ENCODE measurements at places on chromosomes 5 and 9.

GRCh38 chr5:137954131-137954879 lies 65.0 kb downstream of the PKD2L2 start:
- no peak for DNase-seq

GRCh38 chr5:91059409-91059808 lies 323.7 kb downstream of the ARRDC3 start:
- no peak for DNase-seq

DNA sequence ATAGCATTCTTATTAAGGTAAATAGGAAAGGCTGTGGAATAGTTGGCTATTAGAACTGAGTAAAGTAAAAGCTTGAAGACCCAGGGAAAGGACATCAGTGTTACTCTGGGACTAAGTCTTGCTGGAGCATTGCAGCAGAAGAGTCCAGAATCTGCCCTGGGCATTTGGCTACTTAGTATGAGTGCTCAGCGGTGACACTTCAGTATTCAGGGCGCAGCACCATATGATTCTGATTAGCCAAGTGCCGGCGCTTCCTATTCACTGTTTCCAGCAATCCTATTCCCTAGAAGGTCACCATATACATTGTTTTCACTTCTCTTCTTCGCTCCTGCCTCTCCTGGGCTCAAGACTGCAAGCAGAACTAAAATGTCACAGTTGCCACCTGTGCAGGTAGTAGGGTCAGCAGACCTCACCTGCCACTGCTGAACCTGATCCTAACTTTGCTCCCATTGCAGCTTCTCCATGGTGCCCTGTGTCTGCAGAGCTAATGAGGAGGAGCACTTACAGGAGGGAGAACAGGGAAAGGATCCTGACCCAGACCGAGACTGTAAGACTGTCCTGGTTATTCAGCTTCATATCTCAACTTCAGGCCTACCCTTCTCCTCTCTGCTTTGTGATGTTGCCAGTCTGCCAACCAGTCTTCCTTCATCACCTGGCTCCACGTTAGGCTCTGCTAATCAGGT lies 313.6 kb upstream of the PIK3R1 start:
- no peak for DNase-seq

GRCh38 chr9:97666907-97667686 lies 30.0 kb downstream of the XPA start:
- no peak for DNase-seq

DNA sequence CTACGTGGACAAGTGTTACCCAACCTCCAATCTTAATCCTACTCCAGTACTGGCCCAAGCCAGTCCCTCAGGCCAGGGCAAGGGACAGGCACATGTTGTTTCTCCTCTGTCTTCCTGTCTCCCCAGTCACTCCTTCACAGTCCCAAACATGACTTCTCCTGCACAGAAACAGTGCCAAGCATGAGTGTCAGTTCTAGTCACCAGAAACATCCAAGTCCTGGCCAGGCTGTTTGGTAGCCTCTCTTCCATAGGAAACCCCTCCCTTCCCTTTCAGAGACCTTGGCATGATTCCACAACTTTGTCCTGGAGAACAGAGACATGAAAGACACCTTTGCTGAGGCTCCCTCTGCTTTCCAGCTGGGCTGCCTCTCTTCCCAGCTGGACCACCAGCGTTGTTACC lies 56.2 kb upstream of the SLC2A8 start:
- DNase-seq = no peak

DNA sequence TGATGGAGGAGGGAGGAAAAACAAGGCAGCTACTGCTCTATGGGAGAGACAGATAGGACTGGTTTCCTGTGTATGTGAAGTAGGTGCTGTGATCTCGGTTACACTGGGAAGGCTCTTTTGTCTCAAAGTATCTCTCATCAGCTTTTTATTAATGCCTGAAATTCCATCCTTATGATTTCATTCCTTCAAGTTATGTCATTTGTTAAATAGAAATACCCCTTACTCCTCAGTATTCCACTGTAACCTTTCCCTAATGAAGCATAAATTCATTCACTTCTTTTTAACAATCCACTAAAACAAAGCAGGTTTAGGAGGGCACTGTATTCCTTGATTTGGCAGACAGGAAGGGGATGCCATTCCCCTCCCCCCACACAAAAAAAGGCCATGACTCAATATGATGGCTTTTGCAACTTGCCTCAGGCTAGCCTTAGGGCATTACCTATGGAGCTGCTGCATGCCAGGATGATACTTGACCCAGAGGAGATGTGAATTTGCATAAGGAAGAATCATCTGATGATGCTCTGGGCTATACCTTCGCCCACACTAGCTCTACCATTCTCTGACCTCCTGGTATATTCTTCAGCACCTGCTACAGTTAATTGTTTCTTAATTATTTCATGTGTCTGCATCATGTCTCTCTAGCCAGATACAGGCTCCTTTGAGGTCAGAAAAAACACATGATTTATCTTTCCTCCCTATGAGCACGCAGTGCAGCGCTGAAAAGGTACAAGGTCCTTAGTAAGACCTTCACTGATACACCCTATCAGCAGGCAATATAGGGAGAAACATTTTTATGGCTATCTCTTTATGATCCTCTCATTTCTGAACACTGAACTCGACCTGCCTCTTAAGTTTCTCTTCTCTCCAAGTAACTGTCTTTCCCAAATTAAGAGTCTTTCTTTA lies 26.3 kb downstream of the NR3C1 start:
- DNase-seq = no peak

DNA sequence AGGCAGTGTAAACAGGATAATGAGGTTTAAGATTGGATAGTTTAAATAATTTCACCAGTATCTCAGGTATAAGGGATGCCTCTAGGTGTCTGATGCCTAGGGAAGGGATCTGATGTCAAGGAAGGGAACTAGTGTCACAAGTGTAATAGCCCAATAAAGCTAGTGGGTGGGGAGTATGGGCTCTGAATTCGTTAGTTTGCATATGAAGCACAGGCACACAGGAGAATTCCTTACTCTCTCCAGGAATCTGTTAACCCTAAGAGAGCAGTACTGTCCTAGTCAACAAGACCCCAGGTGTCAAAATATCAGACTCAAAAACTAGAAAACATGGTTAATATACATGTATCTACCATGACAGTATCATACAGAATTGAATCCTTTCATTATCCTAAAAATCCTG lies 352.5 kb upstream of the CYLC2 start:
- no peak for DNase-seq

DNA sequence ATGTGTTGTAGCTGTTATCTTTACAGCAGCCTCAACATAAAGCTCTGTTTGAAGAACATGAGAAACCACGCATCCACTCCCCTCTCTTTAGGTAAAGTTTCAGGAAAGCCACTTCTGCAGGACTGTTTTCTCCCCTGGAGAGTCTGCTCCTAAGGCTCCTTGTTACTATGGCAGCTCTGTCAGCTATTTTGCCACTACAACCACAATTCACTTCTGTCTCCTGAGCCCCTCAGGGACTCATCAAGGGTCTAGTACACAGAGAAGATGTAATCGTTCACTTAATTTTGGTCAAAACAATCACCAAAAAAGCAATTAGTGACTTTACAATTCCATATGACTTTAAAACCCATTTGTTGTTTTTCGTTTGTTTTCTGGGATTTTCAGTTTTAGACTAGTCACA lies 157.7 kb downstream of the FBN2 start:
- no peak for DNase-seq

DNA sequence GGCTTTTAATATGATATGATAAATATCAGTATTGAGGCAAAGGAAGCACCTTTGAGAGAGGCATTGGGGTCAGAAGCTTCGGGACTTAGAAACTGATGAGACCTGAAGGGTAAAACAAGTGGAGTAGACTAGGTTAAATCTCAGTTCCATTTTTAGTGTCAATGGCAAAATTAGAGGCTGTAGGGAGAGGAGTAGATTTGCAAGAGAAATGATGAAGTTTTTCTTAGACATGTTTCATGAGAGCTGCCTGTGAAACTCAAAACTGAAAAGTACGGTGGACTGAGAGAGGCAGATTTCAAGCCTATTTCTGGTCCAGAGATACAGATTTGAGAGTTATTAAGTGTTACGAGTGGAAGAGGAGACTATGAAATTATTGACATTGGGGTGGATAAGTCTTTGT lies 278.5 kb downstream of the TAF11L14 start:
- no peak for DNase-seq

DNA sequence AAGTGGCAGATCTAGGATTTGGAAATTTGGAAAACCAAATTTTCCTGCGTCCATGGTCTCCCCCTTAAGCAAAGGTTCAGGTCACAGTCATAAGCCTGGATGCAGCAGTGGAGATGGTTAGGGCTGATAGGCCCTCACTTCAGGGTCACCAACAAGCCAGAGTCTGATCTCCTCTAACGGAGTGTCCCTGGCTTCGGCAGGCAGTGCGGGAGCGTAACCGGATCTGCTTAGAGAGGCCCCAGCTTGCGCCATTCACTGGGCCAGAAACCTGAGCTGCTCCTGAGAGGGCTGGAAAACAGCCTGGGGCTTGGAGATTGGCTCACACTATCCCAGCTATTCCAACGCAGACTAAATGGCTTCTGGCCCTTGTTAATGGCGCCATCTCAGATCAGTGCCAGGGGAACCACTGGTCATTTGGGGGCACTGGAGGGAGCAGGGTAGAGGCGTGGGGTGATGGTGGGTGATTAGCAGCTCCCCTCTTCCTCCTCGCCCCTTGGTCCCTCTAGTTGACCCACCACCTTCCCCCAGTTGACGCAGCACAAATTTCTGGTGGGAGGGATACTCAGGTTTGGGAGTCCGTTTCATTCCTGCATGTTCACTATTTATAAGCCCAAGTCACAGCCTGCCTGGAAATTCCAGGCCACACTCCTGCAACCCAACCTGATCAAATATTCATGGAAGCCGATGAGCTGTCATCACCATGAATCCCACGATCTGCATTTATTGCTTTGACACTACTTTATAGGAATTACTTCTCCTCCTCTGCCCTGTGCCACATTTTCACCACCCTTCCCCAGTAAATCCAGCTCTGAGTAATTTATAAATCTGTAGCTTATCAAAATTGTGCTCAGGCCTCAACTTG lies 134.6 kb upstream of the CPEB4 start:
- DNase-seq = no peak

- no peak for DNase-seq
Measured at GRCh38 chr9:112647596-112647995, 70.3 kb downstream of the INIP start.

GRCh38 chr5:176359658-176360057 lies 1.9 kb downstream of the KIAA1191 start:
- DNase-seq = no peak

DNA sequence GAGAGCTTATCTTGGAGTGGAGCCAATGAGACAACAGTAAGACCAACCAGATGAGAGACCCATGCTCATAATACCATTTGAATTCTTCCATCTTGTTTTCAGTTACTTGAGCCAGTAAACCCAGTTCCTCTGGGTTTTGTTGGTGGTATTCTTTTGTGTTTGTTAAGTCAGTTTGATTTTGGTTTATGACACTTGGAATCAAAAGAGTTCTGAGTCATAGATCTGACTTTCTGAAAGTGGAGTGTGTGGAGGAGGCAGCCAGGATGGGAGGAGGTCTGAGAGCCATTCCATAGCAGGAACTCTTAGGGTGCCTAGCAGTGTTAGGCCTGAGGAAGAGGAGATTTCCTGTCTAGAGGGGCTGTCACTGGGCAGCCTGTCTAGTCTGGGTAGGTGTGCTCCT lies 24.6 kb upstream of the PANK3 start:
- no peak for DNase-seq

GRCh38 chr5:149938279-149938678 lies 6.3 kb downstream of the PDE6A start:
- no peak for DNase-seq

- DNase-seq = no peak
Measured at GRCh38 chr5:72133212-72133990, 26.1 kb downstream of the MAP1B start.

- DNase-seq = no peak
Measured at GRCh38 chr9:89278997-89279739, 31.8 kb upstream of the CKS2 start.

GRCh38 chr9:128106940-128107467 lies 20.5 kb downstream of the PTGES2 start:
- DNase-seq = no peak

- DNase-seq = no peak
Measured at GRCh38 chr9:117178596-117179375, 236.1 kb downstream of the ASTN2 start.

GRCh38 chr9:120393386-120394057 lies 186.4 kb downstream of the CDK5RAP2 start:
- no peak for DNase-seq

- DNase-seq = no peak
Measured at GRCh38 chr5:106854922-106855321, 815.8 kb downstream of the EFNA5 start.

- no peak for DNase-seq
Measured at GRCh38 chr5:122500245-122501088, 188.4 kb downstream of the SNCAIP start.
